ENCODE measurements at places on chromosomes 2 and 18.

DNA sequence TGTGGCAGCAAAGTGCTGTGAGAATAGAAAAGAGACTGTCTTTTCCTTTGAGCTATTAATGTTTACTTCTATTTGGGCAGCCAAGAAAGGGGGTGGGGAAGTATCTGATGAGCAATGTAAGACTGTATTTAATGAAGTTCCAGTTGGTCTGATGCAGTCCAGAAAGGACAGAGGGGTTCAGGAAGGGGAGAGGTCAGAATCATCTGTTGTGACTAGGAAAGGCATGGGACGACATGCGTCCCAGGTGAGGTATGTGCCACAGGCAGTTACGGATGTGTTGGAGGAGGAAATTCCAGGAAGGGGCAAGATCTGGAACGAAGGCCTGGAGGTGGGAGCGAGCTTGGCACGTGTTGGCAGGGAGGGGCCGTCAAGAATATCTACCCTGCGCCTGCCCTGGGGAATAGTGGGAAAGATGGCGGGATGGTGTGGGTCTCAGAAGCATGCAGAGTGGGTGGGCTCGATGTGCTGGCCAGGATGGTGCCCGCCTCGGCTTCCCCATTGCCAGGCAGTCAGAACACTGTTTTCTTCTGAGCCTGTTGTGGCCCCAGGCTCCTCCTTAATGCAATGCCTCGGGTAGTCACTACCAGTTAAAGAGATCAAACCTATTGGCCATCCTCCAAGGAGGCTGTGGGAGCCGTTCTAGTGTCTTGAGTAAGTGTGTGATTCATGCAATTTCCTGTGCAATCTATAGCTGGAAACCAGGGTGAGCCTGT lies 57.8 kb upstream of the TXNDC2 start:
- DNase-seq = no peak

DNA sequence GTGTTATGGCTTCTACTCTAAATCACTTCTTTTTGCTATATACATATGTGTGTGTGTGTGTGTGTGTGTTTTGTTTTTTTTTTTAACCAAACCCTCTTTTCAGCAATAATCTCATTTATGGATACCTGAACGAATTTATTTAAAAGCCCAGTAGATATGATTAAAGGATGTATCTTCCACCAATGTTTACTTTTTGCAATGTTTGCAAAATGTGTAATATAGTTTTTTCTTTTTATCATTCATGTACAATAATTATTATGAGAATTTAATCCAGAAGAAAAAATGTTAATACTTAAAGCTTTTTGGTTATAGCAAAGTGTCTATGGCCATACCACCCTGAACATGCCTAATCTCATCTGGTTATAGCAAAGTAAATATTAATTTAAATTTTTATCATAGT lies 1.6 kb upstream of the CNDP2 start:
- no peak for DNase-seq

DNA sequence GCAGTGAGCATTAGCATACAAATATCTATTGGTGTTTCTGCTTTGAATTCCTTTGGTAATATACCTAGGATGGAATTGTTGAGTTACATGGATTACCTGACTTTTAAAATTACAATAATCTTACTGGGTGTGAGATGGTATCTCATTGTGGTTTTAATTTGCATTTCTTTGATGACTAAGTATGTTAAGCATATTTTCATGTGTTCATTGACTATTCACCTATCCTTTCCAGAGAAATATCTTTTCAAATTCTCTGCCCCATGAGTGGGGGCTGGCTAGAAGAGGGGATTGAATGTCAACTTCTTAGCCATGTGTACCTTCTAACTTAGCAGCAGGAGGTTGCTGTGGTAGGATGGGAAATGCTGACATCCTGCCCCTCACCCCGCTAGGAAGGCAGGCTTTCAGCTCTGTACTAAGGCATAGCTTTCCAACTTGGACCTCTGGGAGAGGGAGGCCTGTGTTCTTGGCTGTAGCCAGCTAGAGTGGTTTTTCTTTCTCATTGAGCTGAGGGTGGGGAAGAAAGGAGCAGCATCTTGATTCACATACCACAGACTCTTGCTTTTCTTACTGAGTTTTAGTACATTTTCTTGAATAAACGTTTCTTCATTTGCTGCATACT lies 63.3 kb upstream of the TTC27 start:
- no peak for DNase-seq

- no peak for DNase-seq
Measured at GRCh38 chr2:229610872-229611271, 103.5 kb downstream of the DNER start.

DNA sequence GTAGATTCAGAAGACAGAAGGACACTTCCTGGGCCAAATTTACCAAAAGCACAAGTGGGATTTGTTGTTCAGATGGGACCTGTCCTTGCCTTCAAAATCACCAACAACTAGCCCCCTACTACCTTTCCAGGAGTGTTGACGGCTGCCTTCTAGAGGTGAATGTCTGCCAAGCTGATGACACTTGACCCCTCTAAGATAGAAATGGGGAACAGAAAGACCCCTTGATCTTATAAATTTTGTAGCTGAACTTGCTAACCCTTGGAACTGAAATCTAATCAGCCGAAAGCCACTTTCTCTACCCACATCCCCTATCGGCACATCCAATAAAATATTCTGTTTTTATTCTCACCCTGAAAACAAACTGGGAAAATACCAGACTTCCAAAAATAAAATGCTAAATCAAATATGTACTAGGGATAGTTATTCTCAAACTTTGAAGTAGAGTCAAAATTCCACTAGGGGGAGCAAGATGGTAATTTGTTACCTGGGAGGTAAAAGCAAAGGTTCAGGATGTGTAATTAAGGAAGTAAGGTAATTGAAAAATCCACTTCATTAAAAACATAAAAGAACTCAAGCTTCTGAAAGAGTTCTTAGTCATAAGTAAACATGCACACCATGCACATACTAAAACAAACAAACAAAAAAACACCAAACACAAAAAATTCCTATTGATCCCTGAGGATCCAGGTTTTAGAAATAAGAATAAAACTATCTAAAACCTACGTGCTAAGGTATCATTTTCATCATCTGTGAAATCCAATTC lies 119.2 kb downstream of the ANKRD44 start:
- DNase-seq = no peak

GRCh38 chr18:57930476-57930875 lies 113.5 kb upstream of the NEDD4L start:
- no peak for DNase-seq

DNA sequence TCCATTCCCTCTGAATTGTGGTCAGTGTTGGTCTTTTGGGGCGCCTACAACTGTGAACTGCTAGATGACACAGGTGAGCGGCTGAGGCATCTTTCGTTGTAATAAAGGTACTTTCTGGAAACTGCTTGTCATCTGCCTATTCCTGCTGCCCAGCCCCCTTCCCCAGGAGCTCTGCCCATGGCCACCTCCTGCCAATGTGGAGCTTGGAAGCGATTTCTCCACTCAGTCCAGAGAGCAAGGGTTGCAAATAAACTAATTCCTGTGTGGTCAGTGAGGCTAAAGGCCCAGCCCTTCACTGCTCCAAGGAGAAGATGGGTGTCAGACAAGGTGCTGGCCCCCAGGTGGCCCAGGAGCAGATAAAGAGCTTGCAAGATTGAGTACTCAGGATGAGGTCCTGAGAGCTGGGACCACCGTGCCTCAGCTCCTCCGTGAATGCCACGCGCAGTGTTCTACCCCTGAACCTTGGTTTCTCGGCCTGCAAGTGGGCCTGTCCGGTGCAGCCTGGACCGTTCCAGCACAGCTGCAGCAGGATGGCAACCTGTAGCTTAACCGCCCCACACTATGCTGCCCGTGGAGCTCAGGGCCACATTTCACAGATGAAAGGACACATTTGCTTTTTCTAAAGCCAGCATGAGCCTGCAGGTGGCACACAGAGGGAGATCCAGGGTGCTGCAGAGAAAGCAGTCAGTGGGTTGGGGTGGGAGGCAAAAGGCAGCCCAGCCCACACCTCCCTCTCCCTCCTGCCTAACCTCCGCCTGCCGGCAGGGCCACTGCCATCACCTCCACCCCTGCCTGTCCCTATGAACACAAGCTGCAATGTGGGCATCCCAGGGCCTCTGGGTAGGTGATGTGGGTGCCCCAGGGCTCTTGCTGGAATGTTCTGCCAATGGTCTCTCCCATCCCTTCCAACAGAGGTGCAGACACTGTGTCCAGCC lies 78.7 kb upstream of the OTOF start:
- DNase-seq = no peak

- DNase-seq = no peak
Measured at GRCh38 chr18:6498289-6498856, 83.7 kb upstream of the L3MBTL4 start.

DNA sequence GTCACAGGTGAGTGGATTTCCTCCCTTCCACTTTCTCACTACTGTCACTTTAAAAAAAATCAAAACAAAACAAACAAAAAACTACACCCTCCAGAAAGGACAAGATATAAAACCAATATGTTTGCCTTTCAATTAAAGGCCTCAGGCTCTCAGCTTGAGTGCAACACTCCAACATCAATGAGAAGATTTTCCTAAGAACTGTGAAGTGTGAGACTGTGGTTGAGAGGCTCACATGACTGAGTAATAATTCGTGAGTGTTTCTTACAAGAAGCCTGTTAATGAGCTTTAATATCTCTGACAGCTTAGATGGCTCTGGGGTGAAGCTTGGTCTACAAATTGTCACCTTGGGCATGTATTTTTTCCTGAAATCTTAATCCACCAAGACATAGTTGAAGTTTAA lies 216.1 kb downstream of the ETAA1 start:
- DNase-seq = no peak

DNA sequence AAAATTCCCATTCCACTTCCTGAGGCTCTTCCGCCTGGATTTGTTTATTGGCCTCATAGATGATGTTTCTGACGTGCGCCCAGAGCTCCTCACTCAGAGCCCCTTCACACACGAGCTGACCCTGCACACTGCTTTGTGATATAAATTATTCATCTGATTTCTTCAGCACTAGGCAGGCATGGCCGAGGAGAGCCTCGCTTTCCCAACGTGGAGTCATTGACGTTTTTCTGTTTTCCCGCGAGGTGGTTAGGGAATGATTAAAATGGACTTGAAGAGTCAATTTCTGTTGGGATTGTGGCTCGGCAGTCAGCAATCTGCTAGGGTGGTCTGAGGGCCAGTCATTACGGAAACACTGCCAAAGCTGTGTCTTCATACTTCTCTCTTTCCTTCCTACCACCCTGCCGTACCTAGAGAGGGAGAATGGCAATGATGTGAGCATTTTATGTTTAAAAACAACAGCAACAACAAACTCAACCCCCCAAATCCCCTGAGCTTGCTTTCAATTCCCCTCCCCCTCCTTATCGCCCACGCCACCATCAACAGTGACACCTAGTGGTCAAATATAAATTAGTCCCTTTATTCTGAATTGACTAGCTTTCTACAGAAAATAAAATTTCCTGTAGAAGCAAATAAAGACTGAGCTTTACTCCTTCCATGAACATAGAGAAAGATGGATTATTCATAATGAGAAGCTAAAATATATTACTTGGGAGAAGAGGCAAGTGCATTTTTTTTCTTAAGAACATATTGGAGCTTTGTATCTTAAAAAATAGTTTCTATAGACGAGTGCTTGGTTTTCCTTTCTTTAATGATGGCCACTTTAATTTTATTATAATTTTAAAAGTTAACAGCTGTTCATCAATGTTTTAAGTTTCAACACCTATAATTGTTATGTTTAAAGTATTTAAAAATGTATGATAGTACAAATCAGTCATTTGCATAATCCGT lies 285.1 kb downstream of the MTX2 start:
- no peak for DNase-seq

DNA sequence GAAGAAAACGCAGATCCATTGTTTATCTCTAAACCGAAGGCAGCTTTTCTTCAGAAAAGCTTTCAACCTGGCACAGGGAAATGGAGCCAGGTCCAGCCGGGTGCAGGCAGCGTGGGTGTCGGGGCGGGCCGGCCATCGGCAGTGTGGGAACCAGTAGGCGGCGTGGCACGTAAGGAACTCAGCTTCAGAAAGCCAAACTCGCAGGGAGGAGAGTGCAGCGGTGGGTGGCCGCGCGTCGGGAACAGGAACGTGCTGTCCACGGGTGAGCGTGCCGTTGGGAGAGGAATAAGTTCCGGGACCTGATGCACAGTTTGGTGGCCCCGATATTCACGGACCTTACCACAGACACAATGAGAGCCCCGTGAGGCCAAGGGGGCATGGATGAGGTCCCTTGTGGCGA lies 270.4 kb downstream of the TWIST2 start:
- no peak for DNase-seq

GRCh38 chr2:222525811-222526210 lies 101.5 kb downstream of the SGPP2 start:
- no peak for DNase-seq

- no peak for DNase-seq
Measured at GRCh38 chr2:22893761-22894517, 491.0 kb upstream of the KLHL29 start.

GRCh38 chr2:101630224-101630949 lies 67.1 kb upstream of the MAP4K4 start:
- no peak for DNase-seq

DNA sequence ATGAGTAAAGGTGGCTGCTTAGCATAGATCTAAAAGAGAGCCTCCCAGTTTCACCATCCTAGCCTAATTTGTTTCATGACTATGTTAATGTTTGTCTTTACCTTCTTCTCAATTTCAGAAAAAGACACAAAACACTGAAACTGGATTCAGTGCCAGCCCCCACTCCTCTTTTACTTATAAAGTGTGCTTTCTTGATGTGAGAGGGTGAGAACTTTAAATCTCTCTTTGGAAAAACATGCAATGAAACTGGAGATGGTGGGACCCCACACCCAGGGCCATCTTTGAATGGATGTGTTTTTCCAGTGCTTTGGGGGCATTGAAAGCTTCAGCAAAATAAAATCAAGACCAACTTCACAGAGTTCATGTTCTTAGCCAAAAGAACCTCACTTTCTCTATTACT lies 185.9 kb downstream of the CYRIA start:
- no peak for DNase-seq

- DNase-seq = no peak
Measured at GRCh38 chr2:200913654-200914053, 24.5 kb downstream of the NIF3L1 start.

GRCh38 chr2:197628043-197628500 lies 47.3 kb downstream of the RFTN2 start:
- peak; percentile 57 for DNase-seq

- DNase-seq = no peak
Measured at GRCh38 chr18:56152551-56153310, 485.7 kb downstream of the TXNL1 start.

DNA sequence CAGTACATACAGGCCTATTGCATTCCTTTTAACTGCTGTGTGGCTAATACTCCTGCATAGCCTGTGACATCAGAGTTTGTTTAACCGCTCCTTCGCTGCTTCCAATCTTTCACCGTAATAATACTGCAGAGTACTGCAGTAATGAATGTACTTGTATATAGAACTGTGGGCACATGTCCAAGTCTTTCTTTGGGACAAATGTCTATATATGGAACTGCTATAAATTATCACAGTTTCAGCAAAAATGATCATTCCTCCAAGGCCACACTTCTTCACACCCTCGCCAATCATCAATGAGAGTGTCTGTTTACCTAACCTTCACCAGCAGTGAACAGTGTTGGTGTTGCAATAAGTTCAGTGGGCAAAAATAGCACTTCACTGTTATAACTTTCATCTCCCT lies 230.4 kb downstream of the SP3 start:
- DNase-seq = no peak

GRCh38 chr18:11204020-11204419 lies 54.7 kb upstream of the PIEZO2 start:
- DNase-seq = no peak

GRCh38 chr2:38540580-38541286 lies 62.0 kb downstream of the HNRNPLL start:
- DNase-seq = no peak

GRCh38 chr18:49876536-49876935 lies 63.2 kb upstream of the ACAA2 start:
- no peak for DNase-seq

Measured in C1 segment of cervical spinal cord (tissue), 14 donors.